ENCODE measurements at places on chromosomes 6 and 20.

GRCh38 chr6:44622956-44623355 is 235.4 kb downstream of the CDC5L start:
- DNase-seq: no peak

- DNase-seq: no peak
These were observed 148.4 kb downstream of the EYA2 start for GRCh38 chr20:47043086-47043485.

DNA sequence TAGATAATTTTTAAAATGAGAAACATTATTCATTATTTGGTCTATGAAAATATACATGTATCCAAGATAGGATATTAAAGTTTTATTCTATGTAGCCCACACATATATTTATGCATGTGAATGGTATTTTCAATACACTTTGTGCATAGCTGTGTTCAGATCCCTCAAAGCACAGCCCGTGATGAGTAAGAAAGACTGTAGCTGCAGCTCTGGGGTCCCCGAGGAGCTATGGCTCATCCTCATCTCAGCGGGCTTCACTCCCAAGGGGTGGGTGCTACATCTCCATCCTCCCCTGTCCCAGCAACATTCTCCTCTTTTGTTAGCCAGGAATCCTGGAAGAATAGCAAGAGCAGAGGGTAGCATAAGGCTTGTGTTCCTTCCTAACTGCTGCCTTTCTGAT is 130.8 kb downstream of the SAMD5 start:
- DNase-seq: no peak

GRCh38 chr6:151757506-151757955 is 50.0 kb upstream of the ESR1 start:
- DNase-seq: no peak

DNA sequence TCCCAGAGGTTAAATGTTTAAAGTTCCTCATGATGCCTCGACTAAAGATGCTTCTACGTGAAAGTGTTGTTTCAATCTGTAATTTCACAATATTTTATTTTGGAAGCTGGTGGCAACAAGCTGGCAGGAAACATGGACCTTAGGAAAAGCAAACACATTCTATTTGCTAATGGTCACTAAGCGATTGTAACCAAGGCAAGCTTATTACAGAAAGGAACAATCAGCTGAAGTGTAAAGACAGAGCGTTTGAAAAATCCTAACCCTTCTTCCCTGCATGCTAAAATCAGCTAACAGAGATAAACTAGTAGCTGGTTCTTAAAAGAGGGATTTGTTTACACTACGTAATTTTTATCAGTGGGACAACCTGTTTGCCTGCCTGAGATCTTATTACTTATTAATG is 50.0 kb downstream of the IL20RA start:
- DNase-seq: no peak

DNA sequence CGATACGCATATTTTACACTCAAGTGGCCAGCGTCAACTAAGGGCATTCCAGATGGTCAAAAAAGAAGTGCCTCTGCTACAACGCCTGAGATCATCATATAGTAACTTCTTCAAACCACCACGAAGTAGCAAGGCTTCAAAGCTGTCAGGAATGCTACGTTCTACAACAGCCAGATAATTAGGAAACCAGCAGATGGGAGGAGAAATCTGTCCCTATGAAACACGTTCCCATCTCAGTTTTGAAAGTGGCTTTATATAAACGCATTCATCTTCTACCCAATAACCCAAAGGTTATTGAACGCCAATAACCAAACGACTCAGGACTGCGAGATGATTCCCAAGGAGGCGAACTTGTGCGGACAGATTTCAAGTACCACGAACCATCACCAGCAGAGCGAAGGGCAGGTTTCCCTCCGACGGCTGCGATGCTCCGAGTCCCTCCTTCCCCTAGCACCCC is 1.2 kb downstream of the ABHD12 start:
- DNase-seq: no peak

GRCh38 chr6:129628101-129628815 is 81.7 kb downstream of the ARHGAP18 start:
- no peak for DNase-seq

DNA sequence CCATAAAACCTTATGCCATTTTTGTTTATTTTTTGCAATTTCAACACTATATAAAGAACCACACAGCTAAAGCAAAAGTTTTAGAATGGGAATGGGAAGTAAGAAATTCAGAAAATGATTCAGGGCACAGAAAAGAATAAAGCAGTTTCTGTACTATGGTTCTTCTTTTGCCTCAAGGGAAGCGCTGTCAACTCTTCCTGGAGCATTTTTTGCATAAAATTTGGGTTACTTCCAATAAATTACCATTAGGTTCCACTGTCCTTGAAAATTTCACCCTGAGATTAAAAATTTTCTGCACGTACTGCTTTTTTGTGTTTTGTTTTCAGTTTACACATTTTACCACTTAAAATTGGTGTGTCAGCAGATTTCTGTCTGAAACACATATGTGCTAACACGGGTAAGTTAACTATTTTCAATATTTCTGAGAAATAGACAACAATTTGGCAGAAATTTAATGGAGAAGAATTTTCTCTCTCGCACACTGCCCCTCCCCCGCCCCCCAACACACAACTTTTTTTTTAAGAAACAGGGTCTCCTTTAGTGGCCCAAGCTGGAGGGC is 79.6 kb downstream of the ADAT2 start:
- DNase-seq: no peak
